ENCODE measurements at places on chromosomes 1 and 21.

GRCh38 chr1:6271554-6271953, 10.7 kb upstream of the GPR153 start:
- DNase-seq, result no peak

- no peak for DNase-seq
Measured at GRCh38 chr1:18881642-18882431, 20.5 kb downstream of the ALDH4A1 start.

GRCh38 chr21:46555678-46556077, 49.2 kb downstream of the S100B start:
- no peak for DNase-seq

GRCh38 chr1:203475012-203475981, at the start of gene PRELP:
Gene PRELP (plus strand): TSS chr1:203475806. CDS start chr1:203483185, 7,379 bp downstream.
- no peak for DNase-seq

- DNase-seq, result no peak
Measured at GRCh38 chr1:182338806-182339370, 52.7 kb downstream of the GLUL start.

- DNase-seq, result no peak
Measured at GRCh38 chr1:50279622-50280330, 143.5 kb downstream of the DMRTA2 start.

- no peak for DNase-seq
Measured at GRCh38 chr1:53590104-53590503, 130.9 kb downstream of the DMRTB1 start.

DNA sequence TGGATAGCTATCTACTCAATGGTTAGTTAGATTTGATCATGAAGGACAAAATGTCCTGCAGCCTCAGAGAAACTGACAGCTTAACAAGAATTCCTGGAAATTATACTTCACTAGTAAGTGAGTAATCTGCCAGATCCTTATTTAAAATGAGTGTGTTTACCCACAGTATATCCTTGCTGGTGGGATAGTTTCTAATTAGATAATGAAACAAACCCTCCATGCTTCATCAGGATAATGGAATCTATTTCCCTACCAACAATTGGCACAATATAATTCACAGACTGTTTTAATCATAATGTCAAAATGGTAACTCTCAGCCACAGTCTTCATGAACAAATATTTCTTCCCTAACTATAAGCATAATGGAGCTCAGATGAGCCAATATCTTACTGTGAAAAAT, 239.4 kb upstream of the ST6GALNAC5 start:
- no peak for DNase-seq

DNA sequence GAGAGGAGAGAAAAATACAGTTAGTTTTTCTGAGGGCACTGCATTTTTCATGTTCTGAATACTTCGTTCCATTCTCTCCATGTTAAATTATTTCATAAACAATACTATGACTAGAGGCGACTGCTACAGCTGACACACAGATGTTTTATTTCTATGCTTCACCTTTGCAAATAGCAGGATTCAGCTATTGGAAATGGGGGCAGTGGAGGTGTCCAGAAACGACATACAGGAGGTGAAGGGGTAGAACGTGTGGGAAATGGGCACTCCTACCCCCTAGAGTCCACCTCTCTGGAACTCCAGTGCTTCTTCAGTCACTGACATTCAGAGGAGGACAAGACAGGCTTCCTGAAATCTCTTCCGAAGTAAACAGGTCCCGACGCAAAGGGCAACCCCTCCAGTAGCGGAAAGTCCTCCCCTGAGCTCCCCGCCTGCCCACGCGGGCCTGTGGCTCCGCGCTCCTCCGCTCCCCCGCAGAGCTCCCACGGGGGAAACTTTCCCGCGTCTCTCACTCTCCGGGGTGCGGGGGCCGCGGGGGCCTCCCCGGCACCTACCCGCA, 480 bp downstream of the DPYD start:
- DNase-seq, result peak; percentile 7

DNA sequence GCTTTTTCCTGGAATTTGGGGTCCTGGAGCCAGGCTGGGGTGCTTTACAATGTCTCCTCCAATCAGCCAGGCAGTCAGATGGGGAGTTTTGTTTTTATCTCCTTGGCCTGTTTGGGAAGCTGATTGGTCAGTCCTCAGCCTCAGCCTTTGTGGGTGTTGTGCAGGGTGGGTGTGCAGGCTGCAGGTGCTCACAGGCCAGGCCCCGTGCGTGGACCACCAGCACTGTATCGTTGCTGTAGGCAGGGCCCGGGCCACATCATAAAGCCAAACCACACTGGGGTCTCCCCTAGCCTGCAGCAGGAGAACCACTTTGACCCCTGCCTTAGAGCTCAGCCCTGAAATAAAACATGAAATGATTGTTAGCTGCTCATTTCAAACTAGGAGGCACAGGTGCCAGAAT, 8.6 kb downstream of the PRDM16 start:
- DNase-seq, result no peak

GRCh38 chr1:225474986-225475820, 47.4 kb upstream of the LBR start:
- peak; percentile 43 for DNase-seq

- no peak for DNase-seq
Measured at GRCh38 chr1:13790290-13791030, 90.5 kb downstream of the PRDM2 start.

DNA sequence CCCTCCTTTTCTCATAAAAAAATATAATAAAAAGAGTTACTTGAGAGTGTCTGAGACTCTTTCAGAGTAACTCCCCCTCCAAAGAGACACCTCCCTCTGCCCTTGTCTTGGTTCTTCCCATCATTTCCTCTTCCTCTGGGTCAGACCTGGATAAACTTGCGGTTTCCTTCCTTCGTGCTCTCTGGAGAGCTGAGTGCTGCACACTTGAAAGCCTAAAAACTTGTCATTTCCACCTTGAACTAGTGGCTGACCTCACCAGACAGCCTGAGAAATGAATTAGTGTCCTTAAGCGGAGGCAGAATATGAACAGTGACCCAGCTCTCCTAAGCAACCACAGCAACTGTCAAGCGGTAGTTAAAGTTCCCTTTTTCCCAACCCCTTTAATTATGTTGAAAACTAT, 88.4 kb upstream of the PROX1 start:
- no peak for DNase-seq

- DNase-seq, result no peak
Measured at GRCh38 chr1:201329801-201330200, 46.5 kb downstream of the PKP1 start.

- no peak for DNase-seq
Measured at GRCh38 chr1:160471253-160471652, 51.8 kb downstream of the SLAMF6 start.

- no peak for DNase-seq
Measured at GRCh38 chr1:21550097-21550496, 40.9 kb downstream of the ALPL start.

- DNase-seq, result no peak
Measured at GRCh38 chr1:86504895-86505563, 36.3 kb downstream of the CLCA1 start.

GRCh38 chr21:39388811-39389155, 39.9 kb upstream of the HMGN1 start:
- DNase-seq, result no peak

GRCh38 chr1:112263453-112263852, 132.6 kb upstream of the CTTNBP2NL start:
- DNase-seq, result no peak

DNA sequence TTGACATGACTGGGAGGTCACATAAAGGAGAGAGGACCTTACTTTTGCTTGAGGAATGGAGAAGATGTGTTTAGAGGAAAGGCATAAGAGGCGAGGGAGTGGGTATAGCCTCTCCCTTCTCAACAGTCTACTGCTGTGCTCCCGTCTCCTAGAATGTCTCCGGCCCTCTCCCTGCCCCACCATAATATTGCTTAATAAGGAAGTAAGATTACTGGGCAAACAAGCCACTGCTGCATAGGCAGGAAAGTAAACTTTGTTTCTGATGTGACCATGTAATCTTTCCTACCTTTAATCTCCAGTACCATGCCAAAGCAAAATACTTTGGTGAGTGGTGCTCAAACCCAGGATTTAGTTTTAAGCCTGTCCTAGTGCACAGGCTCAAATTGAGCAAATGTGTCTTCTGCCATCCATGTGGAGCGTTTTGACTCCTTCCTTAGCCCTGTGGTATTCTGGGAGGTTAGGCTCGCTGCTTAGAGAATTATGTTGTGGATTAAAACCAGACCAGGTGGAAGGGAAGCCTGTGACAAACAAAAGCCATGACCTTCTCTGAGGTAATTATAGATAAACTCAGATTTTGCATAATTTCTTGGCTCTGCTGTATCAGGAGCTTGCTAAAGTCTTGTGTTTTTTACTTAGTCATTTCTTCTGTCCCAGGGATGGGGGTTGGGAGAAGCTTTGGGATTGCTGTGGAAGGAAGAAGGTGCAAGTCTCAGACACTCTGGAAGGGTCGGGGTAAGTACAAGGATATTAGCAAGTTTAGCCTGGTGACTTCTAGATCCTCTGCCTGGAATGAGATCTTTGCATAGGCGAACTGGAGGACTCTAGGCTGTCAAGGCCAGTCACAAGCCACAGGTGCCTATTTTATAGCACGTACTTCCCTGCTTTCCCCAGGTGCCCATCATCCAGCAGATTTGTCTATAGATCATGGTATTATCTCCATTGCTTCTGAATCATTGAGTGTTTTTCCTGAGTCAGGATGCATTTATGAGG, 34.5 kb upstream of the DIPK1A start:
- DNase-seq, result no peak

DNA sequence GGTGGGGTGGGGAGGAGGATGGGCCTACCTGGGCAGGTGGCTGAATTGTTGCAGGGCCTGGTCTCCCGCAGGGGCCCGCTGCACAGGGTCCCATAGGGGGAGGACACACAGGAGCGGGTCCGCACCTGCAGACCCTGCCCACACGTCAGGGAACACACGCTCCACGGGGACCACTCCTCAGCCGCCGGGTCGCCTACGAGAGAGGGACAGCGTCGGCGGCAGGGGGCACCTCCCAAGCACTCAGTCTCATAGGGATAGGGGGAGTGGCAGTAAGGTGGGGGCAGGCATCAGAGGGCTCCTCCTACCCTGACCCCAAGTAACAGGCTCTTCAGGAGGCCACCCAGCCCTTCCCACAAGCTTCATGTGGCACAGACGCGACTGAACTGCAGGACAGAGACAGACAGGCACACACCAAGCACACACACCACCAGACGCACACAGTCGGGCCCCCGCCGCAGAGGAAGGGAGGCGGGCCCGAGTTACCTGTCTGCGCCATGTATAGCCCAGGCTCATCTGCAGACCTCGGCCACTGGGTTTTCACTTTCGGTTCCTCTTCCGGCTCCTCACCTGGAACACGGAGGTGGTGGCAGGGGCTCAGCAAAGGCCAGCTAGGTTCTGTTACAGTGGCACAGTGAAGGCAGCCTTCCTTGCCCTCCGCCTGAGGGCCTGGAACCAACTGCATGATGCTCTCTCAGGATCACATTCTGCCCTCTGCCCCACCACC, 19.8 kb downstream of the ADGRB2 start:
- no peak for DNase-seq

DNA sequence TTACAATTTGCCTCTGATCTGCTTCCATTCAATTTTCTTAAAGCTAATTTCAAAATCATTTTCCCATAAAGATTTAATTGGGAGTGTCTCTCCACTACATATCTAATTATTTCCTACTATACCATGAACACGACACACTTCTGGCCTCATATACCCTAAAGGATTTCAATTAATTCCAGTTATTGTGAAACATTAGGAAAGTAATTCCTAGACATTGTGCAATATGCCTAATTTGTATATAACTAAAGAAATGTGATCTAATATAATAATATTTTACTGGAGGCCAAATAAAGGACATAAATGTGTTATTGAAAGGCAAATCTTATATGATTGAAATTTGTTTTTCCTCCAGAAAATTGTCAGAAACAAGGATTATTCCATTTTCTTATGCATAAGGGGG, 727.2 kb upstream of the ADGRL2 start:
- no peak for DNase-seq

DNA sequence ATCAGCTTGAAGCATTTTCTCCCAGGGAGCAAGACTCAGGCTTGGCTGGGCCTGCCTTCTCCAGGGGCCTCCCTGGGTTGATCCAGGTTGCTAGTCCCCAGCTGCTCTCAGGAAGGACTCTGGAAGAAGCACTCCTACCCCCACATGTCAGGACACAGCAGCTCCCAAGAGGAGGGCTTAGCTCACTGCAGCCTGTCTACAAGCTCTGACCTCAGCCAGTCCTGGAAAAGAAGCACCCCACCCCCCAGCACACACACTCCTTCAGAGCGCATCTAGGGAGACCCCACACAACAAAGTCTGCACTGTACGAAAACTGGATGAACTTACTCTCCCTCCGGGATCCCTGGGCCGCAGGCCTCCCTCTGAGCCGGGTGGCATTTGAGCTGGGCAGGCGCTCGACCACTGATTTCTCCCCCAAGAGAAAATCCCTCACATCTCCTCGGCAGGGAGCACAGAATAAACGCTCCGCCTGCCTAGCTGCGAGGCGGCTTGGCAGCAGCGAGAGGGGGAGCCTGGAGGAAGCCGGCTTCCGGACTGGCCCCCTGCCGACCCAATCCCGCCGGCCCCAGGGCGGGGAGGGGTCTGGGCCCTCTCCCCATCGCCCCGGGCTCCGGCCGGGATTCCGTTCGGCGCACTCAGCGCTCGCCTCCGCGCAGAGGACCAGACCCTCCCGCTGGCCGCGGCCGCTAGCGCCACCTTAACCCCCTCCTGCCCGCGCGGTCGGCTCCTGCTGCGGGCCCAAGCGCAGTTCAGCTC, at the start of gene KCNA2:
Gene KCNA2, minus strand, starts transcription at position 458 of the 756 bp plus-strand sequence. CDS start 1,576 bp downstream, outside the sequence.
- peak; percentile 58 for DNase-seq

GRCh38 chr21:32198384-32198783, 80.5 kb downstream of the MIS18A start:
- no peak for DNase-seq

- DNase-seq, result no peak
Measured at GRCh38 chr1:63883494-63884235, 109.8 kb downstream of the ROR1 start.

GRCh38 chr1:159014003-159014571, 4.4 kb downstream of the IFI16 start:
- DNase-seq, result no peak

DNA sequence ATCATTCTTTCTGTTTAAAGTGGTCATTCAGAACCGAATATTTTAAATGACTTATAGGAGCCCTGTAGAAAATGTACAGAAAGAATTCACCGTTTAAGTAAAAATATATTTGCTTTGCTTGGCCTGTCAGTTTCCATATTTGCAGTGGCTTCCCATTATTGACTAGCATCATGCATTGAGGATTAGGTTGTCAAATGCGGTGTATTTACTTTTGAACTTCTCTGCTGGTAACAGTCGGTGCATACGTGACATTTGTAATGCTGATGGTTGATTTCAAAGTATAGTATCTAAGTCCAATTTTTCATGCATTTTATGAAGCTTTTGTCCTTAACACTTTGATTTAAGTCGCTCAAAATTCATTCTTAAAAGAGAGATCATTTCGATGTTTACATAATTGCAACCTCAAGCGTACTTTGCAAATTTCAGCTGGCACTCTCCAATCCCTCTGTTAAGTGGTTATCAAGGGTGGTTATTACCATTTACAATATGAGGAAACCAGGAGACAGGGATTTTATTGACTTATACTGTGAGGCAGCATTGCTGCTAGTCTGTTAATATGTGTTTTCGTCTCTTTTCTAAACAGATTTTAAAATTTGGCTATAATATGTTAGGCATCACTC, 201.6 kb downstream of the SDCCAG8 start:
- DNase-seq, result no peak

GRCh38 chr1:97010566-97011264, 289.1 kb downstream of the PTBP2 start:
- no peak for DNase-seq

- no peak for DNase-seq
Measured at GRCh38 chr1:1929639-1930545, 10.8 kb upstream of the TMEM52 start.

Data from SHP77 (cell line).